ENCODE measurements at places on chromosomes 7 and 10.

GRCh38 chr10:186911-187310, 51.7 kb downstream of the ZMYND11 start:
- no peak for DNase-seq

- peak; percentile 49 for DNase-seq
Observed at GRCh38 chr10:43683451-43684291, 35.0 kb upstream of the ZNF32 start.

- no peak for DNase-seq
Observed at GRCh38 chr10:94349327-94349726, 13.4 kb downstream of the NOC3L start.

DNA sequence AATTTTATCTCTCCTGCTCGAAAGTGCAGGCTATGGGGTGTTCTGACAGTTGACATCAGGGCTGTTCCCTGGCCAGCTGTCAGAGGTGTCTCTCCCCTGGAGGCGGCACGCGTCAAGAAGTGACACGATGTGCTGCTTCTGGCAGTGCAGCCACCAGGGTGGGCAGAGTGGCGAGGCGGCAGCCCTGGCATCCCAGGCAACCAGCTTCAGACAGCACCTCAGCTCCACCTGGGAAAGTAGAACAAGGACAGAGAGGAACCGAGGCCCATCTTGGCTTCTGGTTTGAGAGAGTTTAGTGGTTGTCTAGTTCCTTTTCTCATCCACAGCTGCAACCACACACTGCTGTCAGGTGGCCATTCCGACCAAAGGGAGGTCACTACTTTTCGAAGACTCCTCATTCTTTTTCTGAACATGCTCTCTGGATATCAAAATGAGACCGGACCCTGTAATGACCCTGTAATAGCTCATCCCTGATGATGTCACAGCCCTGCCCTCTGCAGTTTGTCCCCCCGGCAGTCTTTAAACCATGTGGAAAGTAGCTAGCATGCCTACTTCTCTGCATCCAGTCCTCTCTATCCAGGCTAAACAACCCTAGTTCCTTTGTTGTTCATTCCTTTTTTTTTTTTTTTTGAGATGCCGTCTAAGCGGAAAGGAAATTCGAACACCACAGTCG, 381.0 kb upstream of the NRP1 start:
- DNase-seq, result no peak

DNA sequence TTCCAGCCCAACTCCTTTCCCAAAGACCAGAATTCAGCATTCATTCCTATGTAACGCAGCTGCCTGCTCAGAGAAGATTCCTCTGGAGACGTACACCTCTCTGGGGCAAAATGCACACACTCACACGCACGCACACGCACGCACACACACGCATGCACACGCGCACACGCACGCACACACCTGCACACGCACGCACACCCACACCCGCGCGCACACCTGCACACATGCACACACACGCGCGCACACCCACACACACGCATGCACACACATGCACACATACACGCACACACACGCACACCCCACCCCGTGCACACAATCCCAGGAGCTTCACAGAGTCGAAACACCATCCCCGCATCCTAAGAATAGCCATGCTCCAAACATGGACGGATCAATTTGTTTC, 13.0 kb downstream of the MMD2 start:
- DNase-seq, result no peak

GRCh38 chr10:46558122-46558391, 1.6 kb upstream of the GPRIN2 start:
- DNase-seq, result no peak

GRCh38 chr10:21934307-21934706, 69.2 kb downstream of the DNAJC1 start:
- no peak for DNase-seq

- no peak for DNase-seq
Observed at GRCh38 chr7:18241543-18242231, 214.0 kb upstream of the PRPS1L1 start.

DNA sequence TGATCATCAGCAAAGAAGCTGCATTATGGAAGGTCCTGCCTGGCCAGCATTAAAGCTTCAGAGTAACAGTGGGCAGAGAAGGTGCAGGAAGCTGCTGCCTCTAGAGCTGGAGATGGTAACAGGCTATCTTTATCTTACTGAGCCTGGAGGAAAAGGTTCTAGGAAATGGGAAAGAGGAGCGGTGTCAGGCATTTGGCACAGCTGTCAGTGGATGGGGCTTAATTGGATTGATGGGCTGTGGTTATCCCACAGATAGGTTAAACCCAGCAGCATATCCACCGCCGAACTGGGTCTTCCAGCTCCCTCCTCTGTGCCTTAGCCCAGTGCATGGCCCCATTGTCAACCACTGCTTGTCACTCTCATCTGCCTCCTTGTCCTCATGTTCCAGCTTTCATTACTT, 127.6 kb downstream of the CCNY start:
- no peak for DNase-seq

DNA sequence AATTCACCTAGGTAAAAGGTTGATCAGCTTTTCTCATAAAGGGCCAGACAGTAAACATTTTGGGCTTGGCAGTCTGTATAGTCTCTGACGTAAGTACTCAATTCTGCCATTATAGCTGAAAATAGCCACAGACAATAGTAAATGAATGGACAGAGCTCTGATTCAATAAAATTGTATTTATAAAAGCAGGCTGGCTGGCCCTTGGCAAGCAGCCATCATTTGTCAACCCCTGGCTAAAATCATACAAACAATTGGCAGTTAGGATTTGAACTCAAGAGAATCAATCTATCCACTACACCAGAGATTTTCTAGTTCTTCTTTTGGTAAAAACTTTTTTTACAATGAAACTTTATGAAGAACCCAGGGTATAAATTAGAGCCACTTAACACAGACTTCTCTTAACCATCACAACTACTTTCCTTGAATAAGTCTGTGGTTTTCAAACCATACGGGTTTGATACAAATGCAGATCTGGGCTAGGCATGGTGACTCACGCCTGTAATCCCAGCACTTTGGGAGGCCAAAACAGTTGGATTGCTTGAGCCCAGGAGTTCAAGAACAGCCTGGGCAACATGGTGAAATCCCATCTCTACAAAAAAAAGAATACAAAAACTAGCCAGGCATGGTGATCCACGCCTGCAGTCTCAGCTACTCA, 124.5 kb downstream of the SLC16A9 start:
- DNase-seq, result peak; percentile 36

- DNase-seq, result peak; percentile 71
Observed at GRCh38 chr10:34403512-34403911, 411.6 kb downstream of the PARD3 start.

GRCh38 chr7:118974836-118975235, 750.3 kb downstream of the ANKRD7 start:
- DNase-seq, result peak; percentile 17

DNA sequence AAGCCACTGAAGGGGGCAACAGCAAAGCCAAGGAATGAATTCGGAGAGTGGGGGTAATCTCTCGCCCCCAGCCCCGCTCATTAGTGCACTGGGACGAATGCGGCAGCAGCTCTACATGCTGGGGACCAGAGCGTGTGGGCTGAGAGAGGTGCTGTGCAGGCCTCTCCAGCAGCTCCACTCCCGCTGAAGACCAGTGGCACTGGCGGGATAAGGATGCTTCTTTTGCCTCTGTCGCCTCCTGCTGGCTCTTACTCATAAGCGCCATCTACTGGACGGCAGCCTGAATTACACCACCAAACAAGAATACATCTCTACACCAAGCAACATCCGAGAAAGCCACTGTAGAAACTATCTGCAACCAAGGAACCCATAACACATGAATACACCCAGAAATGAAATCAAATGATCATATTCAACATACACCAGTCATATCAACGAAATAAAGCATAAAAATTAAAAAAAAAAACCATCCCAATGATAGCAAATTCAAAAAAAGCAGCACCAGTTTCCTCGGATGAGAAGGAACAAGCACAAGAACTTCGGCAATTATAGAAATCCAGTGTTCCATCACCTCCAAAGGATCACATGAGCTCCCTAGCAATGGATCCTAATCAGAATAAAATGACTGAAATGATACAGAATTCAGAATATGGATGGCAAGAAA, 79.0 kb upstream of the TMEM168 start:
- peak; percentile 43 for DNase-seq

GRCh38 chr7:144827621-144828020, 8.2 kb downstream of the TPK1 start:
- peak; percentile 89 for DNase-seq

DNA sequence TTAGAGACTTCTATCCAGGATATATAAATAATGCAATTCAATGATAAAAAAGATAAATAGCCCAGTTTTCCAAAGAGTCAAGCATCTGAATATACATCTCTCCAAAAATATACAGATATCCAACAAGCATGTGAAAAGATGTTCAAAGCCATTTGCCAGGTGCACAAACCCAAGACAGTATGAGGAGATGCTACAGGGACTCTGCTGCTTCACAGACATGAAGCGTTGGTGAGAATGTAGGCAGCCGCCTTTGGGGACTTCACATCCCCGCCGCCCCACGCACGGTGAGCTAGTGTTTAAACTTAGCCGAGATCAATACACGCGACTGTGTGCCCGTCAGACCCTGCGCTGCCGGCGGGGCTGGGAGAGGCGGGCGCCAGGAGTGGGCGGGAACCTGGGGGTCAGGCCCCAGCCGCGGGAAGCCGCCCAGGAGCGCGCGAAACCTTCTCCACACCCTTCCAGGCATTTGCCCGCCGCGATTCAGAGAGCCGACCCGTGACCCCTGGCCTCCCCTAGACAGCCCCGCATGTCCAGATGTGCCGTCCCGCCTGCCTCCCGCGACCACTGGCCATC, 927 bp upstream of the ALOX5 start:
- no peak for DNase-seq

GRCh38 chr10:27912231-27912630, 86.6 kb downstream of the ODAD2 start:
- no peak for DNase-seq

DNA sequence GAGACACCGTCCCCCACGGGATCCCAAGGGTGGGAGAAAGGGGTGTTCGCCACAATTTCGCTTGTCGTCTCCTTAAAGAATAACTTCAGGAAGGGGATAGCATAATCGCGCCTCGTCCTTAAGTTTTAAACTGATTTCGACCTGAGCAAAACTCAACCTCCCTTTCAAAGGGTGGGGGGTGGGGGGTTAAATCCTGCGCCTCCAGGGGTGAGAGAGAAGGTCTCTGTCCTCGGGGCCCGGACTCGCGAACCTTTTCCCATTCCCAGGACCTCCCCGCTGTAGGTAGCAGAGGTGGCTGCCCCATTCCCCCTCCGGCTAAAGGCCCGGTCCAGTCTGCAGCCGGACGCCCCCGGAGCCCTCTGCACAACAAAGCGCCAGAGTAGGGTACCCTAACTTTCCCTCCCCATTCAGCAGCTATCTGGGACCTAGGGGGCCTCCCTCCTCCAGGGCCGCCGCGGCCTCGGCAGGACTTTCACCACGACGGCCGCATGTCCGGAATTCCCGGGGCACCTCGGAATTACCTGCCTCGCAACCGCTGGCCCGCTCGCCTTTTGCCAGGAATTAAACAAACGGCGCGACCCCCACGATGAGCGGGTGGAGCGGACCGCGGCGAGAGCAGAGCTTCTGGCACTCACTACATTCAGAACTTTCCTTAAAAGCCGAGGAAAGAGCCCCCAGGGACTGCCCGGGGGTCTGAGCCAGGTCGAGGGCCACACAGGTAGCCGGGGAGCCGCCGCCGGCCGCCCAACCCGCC, 1.7 kb downstream of the CDK6 start:
- no peak for DNase-seq

DNA sequence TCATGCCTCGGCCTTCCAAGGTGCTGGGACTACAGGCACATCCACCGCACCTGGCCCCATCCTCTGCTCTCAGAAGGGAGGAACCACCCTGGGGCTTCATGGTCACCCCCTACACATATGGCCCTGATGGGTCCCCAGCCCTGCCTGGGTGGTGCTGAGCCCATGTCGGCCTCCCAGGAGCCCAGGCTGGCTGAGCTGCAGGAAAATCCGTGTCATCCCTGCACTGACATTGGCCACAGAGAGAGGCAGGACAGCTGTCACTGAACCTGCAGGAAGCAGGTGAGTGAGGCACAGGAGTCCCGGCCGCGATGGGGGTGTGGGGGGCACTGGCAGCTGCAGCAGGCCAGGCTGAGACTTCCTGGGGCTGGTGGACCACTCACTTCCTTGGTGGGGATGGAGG, 8.0 kb downstream of the GRIFIN start:
- no peak for DNase-seq

DNA sequence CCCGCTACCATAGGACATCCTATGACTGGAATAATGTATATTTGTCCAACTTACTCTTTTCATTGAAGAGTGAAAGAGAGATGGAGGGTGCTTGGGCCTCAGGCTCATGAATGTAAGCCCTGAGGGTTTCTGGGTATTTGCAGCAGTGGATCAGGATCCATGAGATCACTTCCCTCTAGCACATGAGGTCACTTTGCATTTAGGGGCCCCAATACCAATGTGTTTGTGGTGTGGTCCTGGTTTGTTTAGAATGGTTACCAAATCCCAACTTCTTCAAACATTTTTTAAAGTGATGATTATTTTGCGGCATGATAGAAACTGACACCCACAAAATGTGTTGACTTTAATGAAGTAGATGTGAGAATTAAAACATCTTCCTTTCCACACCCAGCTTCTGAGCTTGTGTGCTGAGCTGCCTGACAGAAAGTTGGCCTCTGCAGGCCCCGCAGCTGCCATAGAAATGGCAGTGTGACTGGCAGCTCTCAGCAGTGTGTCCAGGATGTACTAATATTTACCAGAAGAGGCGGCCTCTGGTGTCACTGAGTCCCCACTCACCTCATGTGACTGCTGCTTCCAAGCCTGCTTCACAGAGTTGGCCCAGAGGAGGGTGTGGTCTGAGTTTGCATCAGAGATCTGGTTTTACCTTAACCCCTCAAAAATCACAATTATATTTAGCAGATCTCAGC, 447.6 kb upstream of the NPVF start:
- DNase-seq, result no peak

- peak; percentile 66 for DNase-seq
Observed at GRCh38 chr10:78028438-78029268, 662 bp downstream of the POLR3A start.

DNA sequence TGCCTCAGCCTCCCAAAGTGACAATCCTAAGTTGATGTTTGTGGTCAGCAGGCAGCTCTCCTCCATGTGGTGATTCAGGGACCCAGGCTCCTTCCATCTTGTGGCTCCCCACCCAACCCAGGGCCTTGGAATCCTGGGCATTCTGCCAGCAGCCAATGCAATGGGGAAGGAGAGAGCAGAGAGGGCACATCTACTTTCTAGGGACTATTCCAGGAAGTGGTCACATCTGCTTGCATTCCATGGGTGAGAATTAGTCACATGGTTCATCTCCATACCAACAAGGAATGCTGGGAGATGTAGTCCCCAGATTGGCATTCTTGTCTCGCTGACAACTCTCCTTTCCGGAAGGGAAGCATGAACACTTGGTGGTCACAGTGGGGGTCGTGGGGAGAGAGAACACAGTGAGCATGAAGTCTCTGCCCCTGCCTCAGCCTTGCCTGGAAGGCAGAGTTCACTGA, 9.9 kb upstream of the SRRM3 start:
- peak; percentile 45 for DNase-seq

- no peak for DNase-seq
Observed at GRCh38 chr10:76628801-76629200, 1008.8 kb downstream of the KCNMA1 start.
